MCF 10A (cell line): ENCODE measurements at places on chromosomes 6 and 20.

GRCh38 chr6:89862273-89862672 lies 32.0 kb upstream of the GJA10 start:
- DNase-seq: no peak
- H3K36me3 ChIP-seq: peaks cover 86% of the 10 kb centered on the region
- no peak overlapping the region for H3K4me3 ChIP-seq
- no peak overlapping the region for H3K27ac ChIP-seq

DNA sequence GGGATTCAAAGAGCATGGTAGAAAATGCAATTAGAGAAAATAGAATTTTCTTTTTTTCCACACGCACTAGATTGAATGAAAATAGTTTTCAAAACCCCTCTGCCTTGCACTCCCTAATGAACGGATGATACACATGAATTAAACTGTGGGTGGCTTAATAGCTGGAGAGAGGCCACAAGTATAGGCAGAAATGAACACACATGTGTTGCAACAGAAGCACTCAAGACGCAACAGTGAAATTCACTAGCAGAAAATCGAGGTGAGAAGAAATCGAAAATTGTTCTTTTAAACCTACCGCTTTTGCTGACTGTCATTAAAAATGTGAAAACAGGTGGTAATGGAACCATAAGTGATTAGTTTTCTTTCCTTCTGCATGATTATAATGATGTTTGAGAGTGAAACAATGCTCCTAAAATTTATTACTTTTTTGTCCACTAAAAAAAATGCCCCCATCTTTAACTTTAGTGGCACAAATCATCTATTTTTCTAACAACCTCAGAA lies 80.1 kb upstream of the SHLD1 start:
- peaks cover 12% of the 10 kb centered on the region for H3K4me1 ChIP-seq
- no peak overlapping the region for H3K27ac ChIP-seq
- H3K36me3 ChIP-seq: peaks cover 6% of the 10 kb centered on the region

- H3K27ac ChIP-seq: no peak overlapping the region
- no peaks in the 10 kb centered on the region for H3K36me3 ChIP-seq
- DNase-seq: no peak
Observed at GRCh38 chr20:39214828-39215227, 252.7 kb downstream of the DHX35 start.

DNA sequence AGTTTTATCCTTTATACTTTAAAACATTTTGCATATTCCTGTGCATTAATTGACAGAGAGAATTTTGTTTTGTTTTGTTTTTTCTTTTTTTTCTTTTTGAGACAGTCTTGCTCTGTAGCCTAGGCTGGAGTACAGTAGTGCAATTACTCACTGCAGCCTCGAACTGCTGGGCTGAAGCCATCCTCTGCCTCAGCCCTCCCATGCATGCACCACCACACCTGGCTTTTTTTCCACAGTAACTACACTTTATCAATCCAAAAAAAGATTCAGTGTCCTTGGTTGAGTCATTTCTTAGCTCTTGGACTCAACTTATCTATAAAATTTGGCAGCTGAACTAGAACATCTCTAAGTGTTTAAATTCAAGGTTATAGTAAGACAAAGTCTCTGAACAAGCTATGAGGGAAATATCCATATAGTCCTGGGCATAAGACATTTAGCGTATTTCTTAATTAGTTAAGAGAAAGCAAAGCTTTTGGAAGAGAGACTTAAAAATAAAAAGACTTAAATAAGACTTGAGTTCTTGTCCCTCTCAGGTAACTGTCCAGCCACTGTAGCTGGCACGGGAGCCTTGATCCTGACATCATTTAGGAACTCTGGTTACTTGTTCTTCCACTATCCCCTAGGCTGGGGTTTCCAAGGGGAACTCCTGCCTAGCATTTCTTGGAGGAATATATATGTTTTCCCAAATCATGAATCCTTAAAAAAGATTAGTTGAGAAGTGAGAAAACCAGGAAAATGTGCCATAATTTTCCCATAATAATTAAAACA lies 300.1 kb downstream of the HACE1 start:
- no peak for DNase-seq
- no peak overlapping the region for H3K4me3 ChIP-seq
- H3K27me3 ChIP-seq: no peaks in the 10 kb centered on the region
- H3K4me1 ChIP-seq: peaks cover 5% of the 10 kb centered on the region
- H3K36me3 ChIP-seq: no peaks in the 10 kb centered on the region

DNA sequence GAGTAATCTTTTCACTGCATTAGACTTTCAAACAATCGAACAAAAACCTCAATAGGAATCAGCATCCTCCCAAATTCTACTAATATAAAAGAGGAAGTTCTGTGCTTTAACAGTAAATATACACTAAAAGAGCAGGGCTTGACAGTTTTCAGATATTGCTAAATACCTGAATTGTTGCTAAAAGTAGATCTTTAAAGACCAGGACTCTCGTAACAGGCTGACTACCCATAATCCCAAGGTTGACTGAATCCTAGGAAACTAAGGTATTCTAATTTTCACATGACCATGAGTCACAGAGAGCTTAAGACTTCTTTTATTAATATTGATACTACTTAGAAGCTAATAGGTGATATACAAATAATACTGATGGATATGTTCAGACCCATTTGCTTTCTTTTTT lies 10.1 kb downstream of the CD164 start:
- H3K4me3 ChIP-seq: no peak overlapping the region
- H3K27ac ChIP-seq: peak overlapping the region; percentile 17
- H3K27me3 ChIP-seq: no peaks in the 10 kb centered on the region
- DNase-seq: no peak
- H3K4me1 ChIP-seq: peaks cover 19% of the 10 kb centered on the region

DNA sequence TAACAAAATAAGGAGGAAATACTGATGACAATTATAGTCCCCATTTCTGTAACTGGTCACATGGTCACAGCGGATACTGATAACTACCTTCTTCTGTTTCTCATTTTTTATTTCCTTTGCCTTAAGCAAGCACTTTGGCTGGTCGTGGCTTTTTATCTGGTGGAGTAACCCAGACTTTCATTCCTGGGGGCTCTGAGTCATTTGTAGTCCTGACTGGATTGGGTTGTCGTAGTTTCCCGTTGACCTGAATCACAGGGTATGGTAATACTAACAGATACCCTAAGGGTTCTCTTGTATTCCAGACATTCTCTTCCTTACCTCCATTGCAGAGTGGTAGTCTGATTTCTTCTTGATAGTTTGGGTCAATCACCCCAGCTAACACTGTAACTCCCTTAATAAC lies 500.3 kb upstream of the ADGRB3 start:
- peaks cover 5% of the 10 kb centered on the region for H3K4me1 ChIP-seq
- no peaks in the 10 kb centered on the region for H3K36me3 ChIP-seq
- no peak overlapping the region for H3K27ac ChIP-seq
- H3K4me3 ChIP-seq: no peak overlapping the region
- H3K27me3 ChIP-seq: no peaks in the 10 kb centered on the region

- no peak overlapping the region for H3K4me3 ChIP-seq
- no peaks in the 10 kb centered on the region for H3K36me3 ChIP-seq
- peaks cover 17% of the 10 kb centered on the region for H3K4me1 ChIP-seq
- no peak overlapping the region for H3K27ac ChIP-seq
Observed at GRCh38 chr6:150006961-150007464, 18.3 kb downstream of the RAET1L start.

DNA sequence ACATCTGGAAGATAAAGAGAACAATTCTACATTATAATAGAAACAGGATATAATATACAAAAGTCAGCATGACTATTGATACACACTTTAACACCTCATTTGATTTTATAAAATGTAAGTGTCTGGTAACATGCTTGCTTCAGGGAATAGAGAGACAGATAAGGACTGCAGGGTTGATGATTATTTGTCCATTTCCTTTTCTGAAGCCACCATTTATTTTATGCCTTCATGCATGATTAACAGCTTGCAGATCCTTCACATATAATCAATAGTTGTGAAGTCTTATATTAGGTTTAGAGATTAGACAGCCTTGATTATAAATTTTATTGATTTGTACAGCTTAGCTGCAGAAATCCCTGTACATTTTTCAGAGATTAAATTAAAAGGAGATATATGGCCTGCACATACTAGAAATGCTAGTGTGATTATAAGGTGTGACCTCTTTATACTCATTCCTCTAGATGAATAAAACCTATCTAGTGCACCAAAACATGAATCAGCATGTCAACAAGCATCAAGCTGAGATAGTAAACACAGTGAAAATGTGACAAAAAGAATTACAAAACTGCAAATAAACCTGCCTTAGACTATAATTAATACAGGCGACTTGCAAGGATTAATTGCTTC lies 198.8 kb upstream of the THEMIS start:
- no peaks in the 10 kb centered on the region for H3K27me3 ChIP-seq
- H3K36me3 ChIP-seq: no peaks in the 10 kb centered on the region
- DNase-seq: no peak
- no peak overlapping the region for H3K4me3 ChIP-seq

- no peak overlapping the region for H3K27ac ChIP-seq
- H3K4me3 ChIP-seq: no peak overlapping the region
- H3K4me1 ChIP-seq: peaks cover 8% of the 10 kb centered on the region
- H3K36me3 ChIP-seq: no peaks in the 10 kb centered on the region
Observed at GRCh38 chr20:56760610-56761009, 131.5 kb downstream of the TFAP2C start.

- no peaks in the 10 kb centered on the region for H3K4me1 ChIP-seq
- no peaks in the 10 kb centered on the region for H3K27me3 ChIP-seq
- H3K36me3 ChIP-seq: peaks cover 4% of the 10 kb centered on the region
Observed at GRCh38 chr20:31740208-31740607, 1.1 kb downstream of the TPX2 start.

DNA sequence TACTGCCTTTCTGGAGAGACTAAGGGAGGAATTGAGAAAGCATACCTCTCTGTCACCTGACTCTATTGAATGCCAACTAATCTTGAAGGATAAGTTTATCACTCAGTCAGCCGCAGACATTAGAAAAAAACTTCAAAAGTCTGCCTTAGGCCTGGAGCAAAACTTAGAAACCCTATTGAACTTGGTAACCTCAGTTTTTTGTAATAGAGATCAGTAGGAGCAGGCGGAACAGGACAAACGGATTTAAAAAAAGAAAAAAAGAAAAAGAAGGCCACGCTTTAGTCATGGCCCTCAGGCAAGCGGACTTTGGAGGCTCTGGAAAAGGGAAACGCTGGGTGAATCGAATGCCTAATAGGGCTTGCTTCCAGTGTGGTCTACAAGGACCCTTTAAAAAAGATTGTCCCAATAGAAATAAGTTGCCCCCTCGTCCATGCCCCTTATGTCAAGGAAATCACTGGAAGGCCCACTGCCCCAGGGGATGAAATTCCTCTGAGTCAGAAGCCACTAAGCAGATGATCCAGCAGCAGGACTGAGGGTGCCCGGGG lies 43.1 kb upstream of the RNF182 start:
- H3K4me1 ChIP-seq: no peaks in the 10 kb centered on the region
- no peak for DNase-seq
- H3K27ac ChIP-seq: no peak overlapping the region

DNA sequence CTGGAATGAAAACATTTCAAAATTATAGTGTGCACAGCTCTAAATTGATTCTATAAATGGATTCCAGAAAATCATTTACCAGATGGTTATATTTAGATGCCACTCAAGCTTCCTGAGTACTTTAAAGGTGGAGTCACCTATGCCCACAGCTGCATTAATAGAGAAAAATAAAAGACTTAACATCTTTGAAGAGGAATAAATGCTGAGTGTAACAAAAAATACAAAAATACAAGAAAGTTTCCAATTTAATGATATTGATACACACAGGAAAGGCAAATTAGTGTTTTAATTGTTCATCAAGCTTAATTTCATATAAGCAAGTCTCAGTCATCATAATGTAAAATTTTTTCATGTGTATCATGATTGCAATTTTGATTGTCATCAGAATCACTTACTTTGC lies 89.5 kb upstream of the MANEA start:
- peaks cover 11% of the 10 kb centered on the region for H3K27me3 ChIP-seq
- H3K4me3 ChIP-seq: no peak overlapping the region
- H3K36me3 ChIP-seq: no peaks in the 10 kb centered on the region

DNA sequence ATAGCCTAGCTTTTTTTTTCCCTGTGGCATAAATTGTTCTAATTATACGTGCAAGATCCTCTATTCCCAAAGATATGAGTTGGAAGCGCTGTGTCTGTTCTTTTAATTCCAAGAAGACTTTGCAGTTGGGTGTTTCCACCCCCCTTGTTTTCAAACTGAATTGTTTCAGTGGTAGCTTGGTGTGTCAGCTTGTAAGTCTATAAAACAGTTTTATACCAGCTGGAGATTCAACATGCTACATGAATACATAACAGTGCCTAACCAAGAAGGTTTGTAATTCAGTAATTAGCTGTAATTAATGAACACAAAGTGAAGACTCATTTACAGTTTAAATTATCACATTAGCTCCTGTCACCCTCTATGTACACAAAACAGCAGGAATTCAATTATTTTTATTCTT lies 154.0 kb downstream of the ZNF217 start:
- H3K27me3 ChIP-seq: no peaks in the 10 kb centered on the region
- H3K4me1 ChIP-seq: no peaks in the 10 kb centered on the region
- H3K4me3 ChIP-seq: no peak overlapping the region
- H3K36me3 ChIP-seq: no peaks in the 10 kb centered on the region

DNA sequence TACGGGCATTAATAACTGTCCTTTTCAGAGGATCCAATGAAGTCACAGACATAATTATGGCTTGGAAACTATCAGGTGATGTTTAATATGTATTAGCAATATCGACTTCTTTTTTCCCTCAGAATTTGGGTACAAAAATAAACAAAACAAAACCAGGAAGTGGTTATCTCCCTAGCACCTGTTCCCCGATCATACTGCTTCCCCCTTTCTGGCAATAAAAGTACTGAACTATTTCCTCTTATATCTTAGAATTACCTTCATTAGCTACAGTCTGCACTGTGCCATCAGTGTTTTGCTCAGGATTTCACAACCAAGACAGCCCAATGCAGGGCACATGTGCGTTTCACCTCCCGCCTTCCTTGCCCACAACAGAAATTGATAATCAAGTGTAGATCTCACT lies 216.9 kb upstream of the BTBD3 start:
- H3K27me3 ChIP-seq: no peaks in the 10 kb centered on the region
- H3K36me3 ChIP-seq: no peaks in the 10 kb centered on the region
- H3K27ac ChIP-seq: no peak overlapping the region
- H3K4me1 ChIP-seq: no peaks in the 10 kb centered on the region
- no peak for DNase-seq
- no peak overlapping the region for H3K4me3 ChIP-seq

- peak; percentile 92 for DNase-seq
- H3K4me1 ChIP-seq: peaks cover 17% of the 10 kb centered on the region
- no peak overlapping the region for H3K4me3 ChIP-seq
- H3K27me3 ChIP-seq: no peaks in the 10 kb centered on the region
- H3K27ac ChIP-seq: peak overlapping the region; percentile 18
Observed at GRCh38 chr6:39688494-39688893, 36.7 kb downstream of the KIF6 start.
